ENCODE measurements at places on chromosomes 1 and 21.

GRCh38 chr1:62240651-62241370 lies 46.2 kb downstream of the L1TD1 start:
- no peak for DNase-seq

DNA sequence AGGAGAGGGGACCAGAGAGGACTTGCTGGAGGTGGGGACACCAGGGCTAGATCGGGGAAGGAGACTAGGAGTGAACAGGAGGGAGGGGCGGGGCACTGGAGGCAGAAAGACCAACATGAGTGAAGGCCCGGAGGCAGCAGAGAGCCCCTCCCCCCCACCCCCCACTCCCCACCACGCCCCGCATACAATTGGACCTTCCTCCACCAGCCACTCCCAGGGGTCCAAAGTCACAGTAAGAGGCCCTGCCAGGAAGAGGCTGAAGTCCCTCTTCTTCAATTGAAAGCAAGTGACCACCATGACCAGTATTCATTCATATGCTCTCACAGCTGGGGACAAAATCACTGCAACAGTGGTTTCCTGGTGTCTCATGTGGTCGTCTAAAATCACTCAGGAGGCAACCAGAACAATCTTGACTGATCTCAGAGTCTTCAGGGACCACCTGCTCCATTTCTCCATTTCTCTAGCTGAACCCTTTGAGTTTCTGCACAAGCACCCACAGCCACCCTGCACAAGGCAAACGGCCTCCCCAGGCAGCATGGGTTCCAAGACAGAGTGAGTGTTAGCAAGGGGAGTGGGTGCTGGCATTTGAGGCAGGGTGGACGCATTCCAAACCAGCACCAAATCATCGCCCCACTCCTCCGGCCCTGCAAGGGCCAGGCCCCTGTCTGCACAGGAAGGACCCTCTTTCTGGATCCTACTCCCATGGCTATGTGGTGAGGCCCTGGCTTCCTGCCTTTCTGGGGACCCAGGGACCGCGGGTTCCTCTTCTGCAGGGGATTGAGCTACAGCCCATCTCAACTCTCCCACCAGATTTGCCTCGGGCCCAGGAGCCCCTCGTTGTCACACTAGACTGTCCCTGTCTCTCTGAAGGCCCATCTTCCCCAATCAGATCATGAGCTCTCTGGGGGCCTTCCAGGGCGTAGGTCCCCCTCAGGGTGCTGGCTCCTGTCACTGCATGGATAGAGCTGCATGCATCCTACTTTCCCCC lies 17.0 kb downstream of the LAPTM5 start:
- DNase-seq = no peak

DNA sequence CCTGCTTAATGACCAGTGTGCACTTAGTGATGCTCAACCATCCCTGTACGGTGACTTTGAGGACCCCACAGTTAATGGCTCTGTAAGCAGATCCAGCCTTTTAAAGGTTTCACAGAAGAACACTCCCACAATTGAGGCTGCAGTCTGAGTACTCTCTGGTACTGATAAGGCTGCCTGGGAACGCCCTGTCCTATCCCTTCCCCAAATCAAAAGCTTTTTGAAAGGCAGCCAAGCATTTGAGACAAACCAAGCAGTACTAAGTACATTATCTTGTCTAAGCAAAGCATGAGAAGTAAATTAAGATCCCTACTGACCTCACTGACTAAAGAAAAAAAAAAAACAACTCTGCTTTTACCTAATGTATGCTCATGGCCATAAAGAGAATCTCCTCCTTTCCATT lies 60.7 kb downstream of the SH3GLB1 start:
- no peak for DNase-seq

DNA sequence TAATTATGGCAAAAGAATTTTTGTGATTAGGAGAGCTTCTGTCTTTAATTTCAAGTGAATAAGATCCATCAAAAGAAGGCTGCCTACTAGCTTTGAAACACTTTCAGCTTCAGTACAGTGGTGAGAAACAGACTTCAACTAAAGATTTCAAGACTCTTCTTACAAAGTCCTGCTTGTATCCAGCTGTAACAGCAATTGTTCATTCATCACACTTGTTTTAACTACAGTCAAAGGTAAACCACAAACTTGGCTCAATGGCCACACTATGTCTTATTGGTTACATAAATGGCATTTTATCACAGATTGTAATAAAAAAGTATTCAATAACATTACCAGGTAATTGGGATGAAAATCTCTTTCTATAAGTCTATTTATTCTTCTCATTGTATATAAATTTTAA lies 59.2 kb downstream of the WARS2 start:
- no peak for DNase-seq

DNA sequence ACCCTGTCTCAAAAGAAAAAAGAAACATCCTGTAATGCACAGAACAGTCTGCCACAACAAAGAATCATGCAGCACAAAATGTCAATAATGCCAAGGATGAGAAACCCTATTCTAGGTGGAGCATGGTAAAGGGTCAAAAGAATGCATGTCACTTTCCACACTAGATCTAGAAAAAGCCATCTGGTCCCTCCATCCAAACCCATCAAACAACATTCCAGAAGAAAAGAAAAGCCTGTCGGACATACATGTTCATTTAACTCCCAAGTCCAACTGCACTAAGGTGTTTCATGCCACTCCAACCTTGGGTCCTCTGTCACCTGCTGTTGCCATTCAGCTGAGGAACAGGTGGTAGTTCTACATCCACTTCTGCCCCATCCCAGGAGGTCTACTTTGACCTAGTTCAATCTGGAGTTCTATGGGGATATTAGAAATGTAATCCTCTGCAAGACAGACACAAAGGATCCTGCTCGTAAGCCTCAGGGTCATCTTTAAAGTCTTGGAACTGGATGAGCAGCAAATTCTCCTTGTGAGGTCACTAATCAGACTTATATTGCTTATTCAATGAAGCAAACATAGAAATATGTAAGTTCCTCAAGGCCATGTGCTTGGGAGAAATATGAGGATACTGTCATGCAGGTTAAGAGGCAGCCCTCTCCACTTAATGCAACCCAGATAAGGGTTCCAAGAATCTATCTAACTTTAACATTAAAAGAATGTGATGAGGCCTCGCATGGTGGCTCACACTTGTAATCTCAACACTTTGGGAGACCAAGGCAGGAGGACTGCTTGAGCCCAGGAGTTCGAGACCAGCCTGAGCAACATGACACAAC lies 3.7 kb downstream of the DEDD start:
- DNase-seq = no peak

GRCh38 chr1:18643154-18644012 lies 12.7 kb downstream of the PAX7 start:
- no peak for DNase-seq

DNA sequence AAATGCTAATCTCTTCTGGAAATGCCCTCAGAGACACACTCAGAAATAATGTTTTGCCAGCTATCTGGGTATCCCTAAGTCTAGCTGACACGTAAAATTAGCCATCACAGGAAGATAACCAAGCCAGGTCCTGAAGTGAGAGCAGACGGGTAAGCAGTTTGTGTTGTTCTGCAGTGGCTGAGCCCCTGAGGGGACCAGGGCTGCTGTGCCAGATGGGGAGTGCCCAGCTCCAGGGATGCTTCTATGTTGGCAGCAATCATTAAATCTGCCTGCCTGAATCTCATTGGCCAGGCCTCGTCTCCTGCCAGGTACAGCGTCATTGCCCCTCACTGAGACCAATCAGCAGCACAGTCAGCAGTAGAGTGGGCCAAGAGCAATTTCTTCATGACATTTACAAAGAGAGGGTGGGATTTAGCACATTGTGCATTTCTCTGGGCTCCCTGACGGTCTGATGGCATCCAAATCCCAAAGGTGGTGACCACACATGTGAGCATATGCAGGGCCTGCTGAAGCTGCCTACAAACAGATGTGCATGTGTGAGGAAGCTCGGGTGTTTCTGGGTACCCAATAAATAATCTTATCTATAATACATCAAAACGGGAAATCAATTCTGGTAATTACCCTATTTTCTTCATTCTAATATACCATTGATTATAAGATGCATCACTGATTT lies 58.7 kb upstream of the LRRN2 start:
- no peak for DNase-seq

DNA sequence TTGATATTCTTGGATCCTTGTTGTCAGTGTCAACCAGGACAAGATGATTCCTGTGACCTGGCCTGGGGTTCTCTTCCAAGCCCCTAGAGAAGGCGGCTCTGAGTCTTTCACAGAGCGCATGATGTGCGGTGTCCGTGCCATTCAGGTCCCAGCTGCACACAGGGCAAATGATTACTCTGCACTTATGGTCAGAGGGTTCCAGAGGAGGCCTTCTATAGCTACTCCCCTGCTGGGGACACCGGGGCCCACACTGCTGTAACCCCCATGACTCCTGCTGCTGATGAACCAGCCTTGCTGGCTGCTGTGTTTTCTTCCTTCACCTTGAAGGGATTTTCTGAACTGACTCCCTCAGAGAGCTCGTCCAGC lies 1.5 kb downstream of the PTGFRN start:
- DNase-seq = no peak

GRCh38 chr1:181794332-181794731 lies 267.2 kb downstream of the ZNF648 start:
- no peak for DNase-seq

GRCh38 chr1:75901371-75901770 lies 30.8 kb downstream of the ASB17 start:
- DNase-seq = no peak

DNA sequence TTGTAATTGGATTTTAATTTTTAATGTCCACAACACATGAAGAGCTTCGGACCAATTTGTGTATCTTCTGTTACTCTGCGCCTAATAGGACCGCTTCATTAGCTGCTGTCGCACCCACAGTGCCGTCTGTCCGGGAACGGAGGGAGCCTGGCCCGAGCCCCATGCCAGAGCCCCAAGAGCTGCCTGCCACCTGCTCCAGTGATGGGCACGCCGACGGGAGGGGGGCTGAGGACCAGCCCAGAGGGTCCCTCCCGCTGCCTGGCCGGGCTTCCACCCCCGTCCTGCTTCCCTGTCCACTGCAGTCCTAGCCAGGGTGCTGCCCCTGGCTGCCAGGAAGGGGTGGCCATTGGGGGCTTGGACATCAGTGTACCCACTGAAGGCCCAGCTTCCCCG lies 30.3 kb upstream of the PLCH2 start:
- no peak for DNase-seq

DNA sequence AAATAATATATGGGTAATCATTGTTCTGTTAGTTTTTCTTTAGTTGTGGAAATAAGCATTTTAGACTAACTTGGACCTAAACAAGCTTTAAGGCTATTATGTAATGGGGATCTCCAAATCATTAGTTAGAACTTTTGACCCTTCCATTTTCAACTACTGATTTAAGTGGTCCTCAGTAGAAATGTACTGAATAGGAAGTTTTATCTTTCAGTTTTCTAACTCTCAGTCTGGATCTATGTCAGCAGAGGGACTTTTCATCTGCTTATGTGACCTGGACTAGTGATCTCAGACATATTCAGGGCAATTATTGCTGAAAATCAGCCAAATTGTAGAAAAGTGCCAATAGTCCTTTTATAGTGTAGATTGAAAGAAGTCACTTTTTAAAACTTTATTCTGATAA lies 56.0 kb downstream of the SASS6 start:
- no peak for DNase-seq

- no peak for DNase-seq
Observed at GRCh38 chr1:200228081-200228480, 181.8 kb downstream of the ZNF281 start.

- no peak for DNase-seq
Observed at GRCh38 chr21:20329636-20330035, 668.6 kb upstream of the NCAM2 start.

DNA sequence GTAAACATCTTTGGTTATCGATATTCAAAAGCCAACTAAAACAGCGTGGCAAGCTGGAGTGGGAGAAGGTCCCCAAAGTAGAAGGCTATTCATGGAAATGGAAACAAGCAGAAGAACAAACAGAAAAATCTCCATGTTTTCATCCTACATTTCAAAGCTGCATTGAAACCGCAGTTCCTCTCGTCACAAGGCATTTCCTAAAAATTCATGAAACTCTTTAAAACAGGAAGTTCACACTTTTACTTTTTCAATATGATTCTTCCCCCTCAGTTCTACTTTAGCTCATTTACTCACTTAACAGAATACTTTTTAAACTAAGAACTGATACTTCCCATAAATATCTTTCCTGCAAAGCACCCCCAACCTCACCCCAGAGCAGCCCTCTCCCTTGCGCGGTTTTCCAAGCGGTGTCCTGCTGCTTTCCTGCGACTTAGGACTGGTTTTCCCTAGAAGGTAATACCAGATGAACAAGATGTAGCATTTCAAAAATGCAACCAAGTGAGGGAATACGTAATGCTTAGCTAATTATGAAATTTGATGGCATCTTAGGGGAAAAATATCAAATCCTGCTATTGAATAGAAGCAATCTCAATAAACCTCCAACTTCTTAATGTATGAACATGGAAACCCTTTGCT lies 228.3 kb upstream of the PKN2 start:
- DNase-seq = no peak

DNA sequence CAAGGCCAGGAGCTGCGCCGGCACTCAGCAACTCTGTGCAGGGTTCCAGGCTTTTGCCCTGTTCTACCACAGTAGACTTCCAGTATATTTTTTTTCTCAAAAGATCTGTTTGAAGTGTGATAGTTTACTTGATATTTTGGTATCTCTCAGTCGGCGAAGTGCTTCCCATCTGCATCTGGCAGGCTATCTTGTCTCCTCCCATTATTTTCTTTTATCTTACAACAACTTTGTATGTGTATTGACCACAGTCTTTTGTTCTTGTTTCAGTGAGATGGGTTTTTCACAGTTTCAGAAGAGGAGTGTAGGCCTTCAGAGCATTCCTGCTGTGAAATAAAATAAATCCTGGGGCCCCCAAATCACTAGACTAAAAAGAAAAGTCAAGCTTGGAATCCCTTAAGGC lies 292.9 kb downstream of the PTGER3 start:
- no peak for DNase-seq

DNA sequence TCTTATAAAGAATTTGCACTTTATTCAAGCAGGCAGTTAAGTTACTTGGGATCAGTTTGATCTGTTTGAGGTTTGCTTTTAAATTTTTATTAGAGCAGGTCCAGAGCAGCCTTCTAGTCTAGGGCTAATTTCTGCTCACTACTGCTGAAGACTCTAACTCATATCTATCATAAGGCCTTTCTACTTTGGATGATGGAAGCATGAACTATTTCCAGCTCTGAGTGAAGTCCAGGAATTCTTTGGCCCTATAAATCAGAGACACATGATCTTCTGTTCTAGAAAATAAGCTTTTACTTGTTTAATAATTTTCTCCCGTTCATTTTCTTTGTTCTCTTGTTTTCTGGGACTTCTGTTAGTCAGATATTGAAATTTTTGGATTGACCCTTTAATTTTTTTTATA lies 14.7 kb downstream of the NIBAN1 start:
- DNase-seq = no peak
